ENCODE measurements at places on chromosomes 5 and 9.

- no peak for DNase-seq
Observed at GRCh38 chr9:77830618-77831285, 182.6 kb upstream of the GNA14 start.

GRCh38 chr9:102841376-102841775, 153.8 kb upstream of the CYLC2 start:
- no peak for DNase-seq

- no peak for DNase-seq
Observed at GRCh38 chr9:96651626-96652025, 3.5 kb downstream of the PRXL2C start.

DNA sequence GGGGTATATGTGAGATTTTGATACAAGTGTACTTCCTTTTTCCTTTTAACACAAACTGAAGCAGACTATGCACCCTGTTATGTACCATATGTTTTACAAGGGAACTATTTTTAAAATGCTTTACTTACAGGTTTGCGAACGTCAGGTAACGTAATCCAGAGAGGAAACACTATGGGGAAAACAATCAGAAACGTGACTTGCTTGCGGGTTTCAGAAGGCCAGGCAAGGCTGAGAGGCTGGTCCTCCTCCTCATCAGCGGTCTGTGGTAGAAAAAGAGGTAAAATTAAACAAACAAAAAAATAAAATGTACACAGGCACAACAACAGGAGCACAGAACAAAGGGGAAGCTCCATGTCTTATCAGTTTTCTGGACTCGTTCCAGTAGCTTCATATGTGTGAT, 141.2 kb downstream of the ACER2 start:
- no peak for DNase-seq

- no peak for DNase-seq
Observed at GRCh38 chr5:32711681-32712480, 760 bp downstream of the NPR3 start.

DNA sequence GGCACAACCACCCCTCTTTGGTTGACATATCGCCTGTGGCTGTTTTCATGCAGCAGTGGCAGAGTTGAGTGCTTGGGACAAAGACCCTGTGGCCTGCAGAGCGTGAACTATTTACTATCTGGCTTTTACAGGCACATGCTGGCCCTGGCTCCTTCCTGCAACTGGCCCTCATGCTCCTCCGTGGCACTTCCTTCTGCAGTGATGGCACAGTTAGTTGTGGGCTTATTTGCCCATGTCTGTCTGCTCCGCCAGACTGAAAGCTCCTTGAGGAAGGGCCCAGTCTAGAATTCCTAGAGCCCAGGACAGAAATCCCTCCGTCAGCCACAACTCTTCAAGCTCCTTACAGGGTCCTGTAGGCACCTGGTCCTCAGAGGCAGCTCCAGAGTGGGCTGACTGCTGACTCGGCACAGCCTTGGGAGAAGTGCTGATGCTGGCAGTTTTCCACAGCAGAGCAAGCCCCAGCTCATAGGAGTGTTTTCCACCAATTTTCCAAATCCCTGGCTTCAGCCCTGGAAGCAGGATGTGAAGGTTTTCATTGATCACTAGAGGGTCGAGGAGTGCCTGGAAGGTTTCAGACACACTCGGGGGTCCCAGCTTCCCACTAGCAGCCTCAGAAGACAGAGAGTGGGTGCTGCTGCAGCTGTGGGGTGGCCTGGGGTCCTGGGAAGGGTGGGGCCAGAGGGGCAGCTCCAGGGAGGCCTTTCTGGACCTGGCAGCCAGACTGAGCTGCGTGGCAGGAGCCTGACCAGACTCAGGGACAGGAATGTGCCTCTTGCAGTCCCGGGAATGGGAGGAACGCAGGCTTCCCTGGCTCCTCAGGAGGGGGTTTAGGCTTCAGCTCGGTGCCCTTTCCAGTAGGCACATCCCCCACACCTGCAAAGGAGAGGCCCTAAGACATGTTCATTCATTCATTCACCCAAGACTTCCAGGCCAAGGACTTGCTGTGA, 56.5 kb upstream of the ANGPTL2 start:
- no peak for DNase-seq

DNA sequence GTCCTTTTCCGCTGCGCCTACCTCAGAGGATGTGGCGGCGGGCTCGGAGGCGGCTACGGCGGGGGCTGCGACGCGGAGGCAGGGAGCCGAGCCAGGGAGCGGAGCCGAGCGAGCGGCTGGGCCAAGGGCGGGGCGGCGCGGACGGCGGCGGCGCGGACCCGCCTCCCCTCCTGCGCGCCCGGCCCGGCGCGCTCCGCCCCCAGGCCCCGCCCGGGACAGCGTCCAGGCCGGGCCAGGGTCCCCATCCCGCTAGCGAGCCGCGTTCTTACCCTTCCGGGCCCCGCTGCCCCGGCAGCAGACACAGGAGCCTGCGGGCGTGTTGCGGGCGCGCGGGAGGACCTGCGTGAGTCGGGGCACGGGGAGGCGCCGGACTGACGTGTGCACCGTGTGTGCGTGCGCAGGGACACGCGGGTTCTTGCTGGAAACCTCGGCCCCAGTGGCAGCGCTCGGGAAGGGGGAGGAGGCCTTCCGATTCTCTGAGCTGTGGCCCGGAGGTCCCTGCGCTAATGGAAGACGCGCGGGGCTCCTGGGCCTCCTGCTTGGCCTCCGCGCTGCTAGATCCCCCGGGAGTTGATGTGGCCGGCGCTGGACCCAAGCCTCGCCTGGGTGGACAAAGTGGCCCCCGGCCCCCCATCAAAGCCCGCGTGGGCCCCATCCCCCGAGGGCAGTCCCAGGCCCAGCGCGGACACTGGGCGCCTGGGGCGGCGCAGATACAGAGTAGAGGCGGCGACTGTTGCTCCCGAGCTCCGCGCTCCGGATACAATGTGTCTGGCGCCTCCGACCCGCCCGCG, at the start of gene VDAC1:
Gene VDAC1, minus strand, starts transcription at position 350 of the 791 bp plus-strand sequence. CDS start 11,963 bp downstream, outside the sequence.
- DNase-seq, result peak; percentile 57

DNA sequence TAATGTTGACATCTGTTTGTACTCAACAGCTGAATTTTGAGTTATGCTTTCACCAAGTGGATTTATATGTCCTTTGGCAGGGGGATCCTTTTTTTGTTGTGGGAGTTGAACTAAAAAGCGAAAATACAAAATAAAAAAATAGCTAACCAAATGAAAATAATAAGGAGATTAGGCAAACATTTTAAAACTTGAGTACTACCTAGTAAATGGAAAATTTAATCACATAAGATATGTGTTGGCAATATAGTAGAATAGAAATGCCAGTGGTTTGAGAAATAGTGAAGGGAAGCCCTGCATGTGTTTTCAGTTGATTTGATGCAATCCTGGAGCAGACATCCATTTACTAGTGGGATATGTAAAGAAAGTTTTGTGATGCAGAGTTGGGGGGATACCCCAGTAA, 98.0 kb downstream of the RASGRF2 start:
- no peak for DNase-seq

GRCh38 chr9:34413231-34413852, 36.6 kb upstream of the MYORG start:
- no peak for DNase-seq
